Stimulated activated CD4-positive, alpha-beta T cell treated with anti-CD3 and anti-CD28 coated beads, Interleukin-4, amount 100 ng/mL, for 1 hour (primary cell): ENCODE measurements at places on chromosomes 5 and 9.

DNA sequence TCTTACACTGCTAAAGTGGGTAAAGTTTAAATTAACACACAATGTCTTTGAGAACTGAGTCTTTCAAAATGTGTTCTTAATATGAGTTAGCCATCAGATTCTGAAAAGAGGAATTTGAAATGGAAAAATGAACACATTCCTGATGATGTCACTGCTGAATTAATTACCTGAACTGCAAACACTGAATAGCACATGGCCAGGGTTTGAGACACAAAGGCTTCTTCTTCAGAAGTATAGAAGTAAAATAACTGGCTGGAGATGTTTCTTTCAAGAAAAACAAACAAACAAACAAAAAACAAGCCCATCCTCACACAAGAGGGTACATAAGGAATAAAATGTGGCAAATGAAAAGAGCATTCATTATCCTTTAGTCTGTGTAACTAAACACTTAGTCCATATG, 7.1 kb downstream of the GLIS3 start:
- no peak for DNase-seq

- DNase-seq = no peak
These were observed 173.2 kb upstream of the TRPC7 start for GRCh38 chr5:136538534-136538933.

- DNase-seq = no peak
These were observed 67.4 kb upstream of the PTCH1 start for GRCh38 chr9:95584176-95584575.

- DNase-seq = no peak
These were observed 42.4 kb upstream of the RICTOR start for GRCh38 chr5:39116344-39117170.

DNA sequence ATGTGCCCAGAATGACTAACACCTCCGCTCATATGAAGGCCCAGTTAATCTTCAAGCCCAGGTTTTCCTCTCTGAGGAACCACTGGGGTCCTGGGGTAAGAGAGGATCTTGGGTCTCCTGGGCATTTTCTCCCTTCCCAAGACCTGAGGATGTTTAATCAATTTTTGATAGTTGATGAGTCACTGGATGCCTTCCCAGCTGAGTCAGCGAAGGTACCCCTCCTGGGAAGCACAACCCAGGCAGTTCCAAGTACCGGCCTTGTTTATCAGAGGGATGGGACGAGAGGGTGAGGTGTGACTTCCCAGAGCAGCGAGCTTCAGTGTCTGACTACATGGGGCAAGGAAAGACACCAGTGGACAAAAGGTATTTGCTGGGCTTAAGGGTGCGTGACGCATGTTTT, 119.6 kb upstream of the IL12B start:
- no peak for DNase-seq

- peak; percentile 61 for DNase-seq
These were observed at the start of gene NCS1 for GRCh38 chr9:130172161-130172857. Gene NCS1 (plus strand): TSS chr9:130172404. CDS start chr9:130172664, 260 bp downstream.

DNA sequence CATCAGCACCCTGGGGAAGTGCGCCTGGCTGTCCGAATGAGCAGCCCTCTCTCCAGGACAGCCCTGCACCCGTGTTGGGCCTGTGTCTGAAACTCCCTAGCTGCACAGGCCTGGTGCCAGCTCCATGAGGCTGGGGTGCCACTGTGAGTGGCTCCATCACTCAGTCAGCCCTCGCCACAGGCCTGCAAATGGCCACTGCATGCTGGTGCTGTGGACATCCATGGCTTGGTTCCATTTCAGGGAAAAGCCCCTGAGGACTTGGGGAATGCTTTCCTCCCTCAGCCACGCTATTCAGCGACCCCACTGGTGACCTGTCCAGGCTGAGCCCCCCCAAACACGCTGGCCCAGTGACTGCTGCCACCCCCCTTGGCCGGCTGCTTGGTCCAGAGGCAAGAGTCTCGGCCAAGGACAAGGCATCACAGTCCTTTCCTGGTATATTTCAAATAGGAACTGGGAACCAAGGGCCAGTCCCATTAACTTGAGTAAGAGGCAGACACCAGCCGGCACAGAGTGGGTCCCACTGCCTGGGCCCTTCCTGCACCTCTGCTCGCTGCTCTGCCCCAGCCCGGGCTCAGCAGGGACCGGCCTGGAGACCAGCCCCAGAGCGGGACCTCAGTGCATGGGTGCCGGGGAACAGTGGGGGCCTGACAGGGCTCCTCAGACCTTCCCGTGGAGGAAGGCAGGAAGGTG, 181.3 kb downstream of the AUH start:
- no peak for DNase-seq

DNA sequence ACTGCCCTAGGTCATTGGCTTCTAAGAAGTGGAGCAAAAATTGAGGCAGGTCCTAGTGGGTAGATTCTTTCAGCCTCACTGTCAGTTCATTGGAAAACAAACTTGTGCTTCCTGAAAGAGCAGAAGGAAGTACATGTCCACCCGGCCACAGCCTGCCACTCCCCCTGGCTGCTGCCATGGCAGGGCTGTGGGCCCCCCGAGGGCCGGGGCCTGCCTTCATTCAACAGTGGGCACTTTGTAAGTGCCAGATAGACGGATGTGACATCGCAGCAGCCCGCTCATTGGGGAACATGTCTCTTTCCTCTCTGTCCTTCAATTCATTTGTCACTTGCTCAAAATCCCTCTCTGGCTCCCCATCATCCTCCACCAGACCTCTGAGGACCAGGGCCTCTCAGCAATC, 20.6 kb upstream of the NEURL1B start:
- no peak for DNase-seq

DNA sequence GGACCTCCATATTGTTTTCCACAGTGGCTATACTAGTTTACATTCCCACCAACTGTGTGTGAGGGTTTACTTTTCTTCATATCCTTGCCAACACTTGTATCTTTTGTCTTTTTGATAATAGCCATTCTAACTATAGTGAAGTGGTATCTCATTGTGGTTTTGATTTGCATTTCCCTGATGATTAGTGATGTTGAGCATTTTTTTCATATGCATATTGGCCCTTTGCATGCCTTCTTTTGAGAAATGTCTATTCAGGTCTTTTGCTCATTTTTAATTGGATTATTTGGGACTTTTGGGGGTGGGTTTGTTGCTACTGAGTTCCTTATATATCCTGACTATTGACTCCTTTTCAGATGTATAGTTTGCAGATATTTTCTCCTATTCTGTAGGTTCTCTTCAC, 44.4 kb downstream of the FEM1C start:
- DNase-seq = no peak

DNA sequence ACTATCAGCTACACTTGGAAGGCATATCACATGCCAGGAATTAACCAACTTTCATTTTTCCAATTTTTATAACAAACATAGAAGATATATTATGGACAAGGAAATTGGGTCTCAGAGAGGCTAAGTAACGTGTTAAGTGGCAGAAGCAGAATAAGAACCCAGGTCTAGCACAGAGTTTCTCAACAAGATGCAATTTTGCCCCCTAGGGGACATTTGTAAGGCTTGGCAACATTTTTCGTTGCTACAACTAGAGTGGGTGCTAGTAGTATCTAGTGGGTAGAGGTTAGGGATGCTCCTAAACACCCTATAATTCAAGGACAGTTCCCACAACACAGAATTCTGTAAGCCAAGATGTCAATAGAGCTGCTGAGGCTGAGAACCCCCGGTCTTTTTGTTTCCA, 180.6 kb downstream of the SNCAIP start:
- no peak for DNase-seq

DNA sequence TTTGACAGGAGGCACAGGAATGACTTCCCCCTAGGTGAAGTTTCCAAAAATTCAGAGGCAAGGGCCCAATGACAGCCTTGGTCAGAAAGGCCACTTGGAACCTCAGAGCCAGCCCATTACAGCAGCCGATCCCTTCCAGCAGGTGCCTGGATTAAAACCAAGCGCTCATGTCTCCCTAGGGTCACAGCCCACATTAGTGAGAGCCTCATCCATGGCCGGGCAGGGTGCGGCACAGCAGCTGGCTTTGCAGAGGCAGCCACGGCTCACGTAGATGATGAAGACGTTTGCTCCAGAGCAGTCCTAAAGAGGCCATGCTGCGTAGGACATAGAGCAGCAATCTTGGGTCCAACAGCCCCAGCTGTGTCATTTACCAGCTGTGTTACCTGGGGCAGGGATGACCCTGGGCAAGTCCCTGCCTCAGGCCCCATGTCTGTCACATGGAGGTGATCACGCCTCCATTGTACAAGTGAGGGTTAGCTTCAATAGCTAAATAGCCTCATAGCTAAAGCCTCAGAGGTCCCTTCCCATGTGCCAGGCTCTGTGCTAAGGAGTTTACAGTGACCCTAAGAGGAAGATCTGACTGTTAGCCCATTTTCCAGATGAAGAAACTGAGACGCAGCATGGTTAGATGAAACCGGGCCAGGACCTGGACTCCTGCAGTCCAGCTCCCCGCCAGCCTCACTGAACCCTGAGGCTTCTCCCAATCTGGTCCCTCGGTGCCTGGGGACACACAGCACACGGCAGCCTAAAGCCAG, 39.2 kb downstream of the NEK6 start:
- no peak for DNase-seq

DNA sequence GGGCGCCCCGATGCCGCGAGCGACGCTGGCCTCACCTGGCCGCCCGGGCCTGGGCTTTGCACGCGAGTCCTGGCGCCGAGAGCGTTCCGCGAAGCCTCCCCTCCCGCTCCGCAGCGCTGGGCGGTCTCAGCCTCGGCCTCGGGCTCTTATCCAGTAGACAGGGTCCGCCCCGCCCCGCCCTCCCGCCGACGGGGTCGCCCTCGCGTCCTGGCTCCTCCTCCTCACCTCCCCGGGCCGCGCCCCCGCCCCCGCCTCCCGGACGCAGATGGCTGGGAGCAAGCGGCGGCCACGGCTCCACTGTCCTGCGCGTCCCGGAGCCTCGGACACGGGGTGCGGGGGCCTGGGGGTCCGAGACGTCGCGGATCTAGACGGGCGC, at the start of gene SLC6A3:
TSS of gene SLC6A3 (minus strand) at position 128 of the 376 bp plus-strand sequence. CDS start 2,243 bp downstream, outside the sequence.
- peak; percentile 36 for DNase-seq

GRCh38 chr5:125834438-125835115, 588.6 kb upstream of the GRAMD2B start:
- no peak for DNase-seq

DNA sequence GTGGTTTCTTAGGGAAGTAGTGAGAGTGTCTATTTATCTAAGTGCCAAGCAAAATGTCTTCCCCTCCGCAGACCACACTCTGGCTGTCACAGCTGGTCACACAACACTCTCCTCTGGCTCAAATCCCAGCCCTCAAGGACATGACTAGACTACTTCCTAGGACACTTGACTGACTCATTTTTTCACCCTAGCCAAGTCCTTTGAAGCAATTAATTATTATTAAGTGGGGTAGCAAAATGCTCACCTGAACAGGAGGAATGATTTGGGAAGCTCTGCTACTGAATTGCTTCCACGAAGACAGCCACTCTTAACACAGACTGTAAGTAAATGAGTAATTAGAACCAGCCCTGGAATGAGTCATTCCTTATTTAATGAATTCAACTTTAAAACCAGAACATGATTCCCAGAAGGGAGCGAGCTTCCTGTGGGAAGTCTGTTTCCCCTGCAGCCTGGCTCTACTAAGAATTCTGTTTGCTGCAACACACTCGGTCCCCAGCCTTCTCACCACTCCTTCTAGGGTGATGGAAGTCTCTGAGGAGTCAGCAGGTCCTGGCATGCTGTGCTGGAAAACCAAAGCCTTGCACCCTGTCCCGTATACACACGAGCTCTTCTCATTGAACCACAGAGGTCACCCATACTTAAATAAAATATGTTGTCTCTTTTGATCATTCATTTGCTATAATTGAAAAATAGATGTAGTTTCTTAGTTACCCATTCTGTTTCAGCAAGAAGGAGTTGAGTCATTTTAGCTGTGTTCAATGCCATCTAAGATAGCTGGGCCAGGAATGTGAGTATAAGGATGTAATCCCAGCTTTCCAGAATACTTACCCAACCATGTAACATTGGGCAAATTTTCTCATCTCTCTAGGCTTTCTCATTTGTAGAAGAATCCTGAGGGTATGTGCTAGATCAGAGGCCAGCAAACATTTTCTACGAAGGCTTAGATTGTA, 218.6 kb upstream of the RASEF start:
- no peak for DNase-seq
